NCI-H1436 (cell line): ENCODE measurements at places on chromosomes 2 and 18.

GRCh38 chr18:65761636-65762295, 11.0 kb downstream of the CDH7 start:
- DNase-seq, result no peak

- no peak for DNase-seq
Measured at GRCh38 chr2:69581774-69582581, 61.6 kb downstream of the AAK1 start.

- no peak for DNase-seq
Measured at GRCh38 chr2:96131813-96132745, 6.2 kb downstream of the ASTL start.

GRCh38 chr2:215726070-215726469, 287.3 kb downstream of the MREG start:
- DNase-seq, result no peak

- no peak for DNase-seq
Measured at GRCh38 chr2:52904355-52904891, 863.2 kb upstream of the CHAC2 start.

GRCh38 chr2:190682168-190682567, 33.3 kb downstream of the NAB1 start:
- DNase-seq, result no peak

DNA sequence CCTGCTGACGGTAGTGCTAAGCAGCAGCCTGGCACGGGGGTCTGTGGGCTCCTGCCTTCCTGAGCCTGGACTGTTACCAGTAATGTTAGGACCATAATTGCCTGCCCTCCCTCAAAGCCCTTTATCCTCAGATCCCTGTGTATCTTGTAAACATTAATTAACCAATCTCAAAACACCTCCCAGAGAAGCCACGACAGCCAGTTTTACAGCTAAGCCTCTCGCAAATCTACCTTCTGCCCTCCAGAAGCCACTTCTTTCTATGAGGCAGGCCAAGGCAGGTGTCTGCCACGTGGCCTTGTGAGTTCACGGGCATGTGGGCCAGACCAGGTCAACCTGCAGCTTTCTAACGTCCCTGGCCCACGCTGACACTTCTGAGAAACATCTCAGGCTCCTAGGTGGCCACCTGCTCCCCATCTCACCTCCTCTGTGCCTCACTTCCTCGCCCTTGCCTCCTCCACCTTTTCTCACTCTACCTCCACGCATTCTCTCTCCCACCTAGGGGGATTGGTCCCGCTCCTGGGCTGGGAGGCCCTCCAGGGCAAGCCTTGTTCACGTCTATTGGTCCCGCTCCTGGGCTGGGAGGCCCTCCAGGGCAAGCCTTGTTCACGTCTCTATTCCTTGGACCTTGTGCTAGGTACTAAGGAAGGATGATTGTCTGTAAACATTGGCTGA, 64.3 kb downstream of the EDAR start:
- no peak for DNase-seq

- no peak for DNase-seq
Measured at GRCh38 chr2:80058562-80058961, 246.0 kb downstream of the LRRTM1 start.

GRCh38 chr2:11344956-11345677, 681 bp upstream of the ROCK2 start:
- DNase-seq, result no peak

GRCh38 chr2:178756843-178757242, 50.4 kb downstream of the TTN start:
- no peak for DNase-seq

GRCh38 chr2:119112230-119112629, 46.3 kb downstream of the C1QL2 start:
- DNase-seq, result no peak

- DNase-seq, result peak; percentile 5
Measured at GRCh38 chr2:237922641-237923361, 44.0 kb upstream of the UBE2F start.

GRCh38 chr2:150247481-150247880, 240.0 kb downstream of the RND3 start:
- no peak for DNase-seq

DNA sequence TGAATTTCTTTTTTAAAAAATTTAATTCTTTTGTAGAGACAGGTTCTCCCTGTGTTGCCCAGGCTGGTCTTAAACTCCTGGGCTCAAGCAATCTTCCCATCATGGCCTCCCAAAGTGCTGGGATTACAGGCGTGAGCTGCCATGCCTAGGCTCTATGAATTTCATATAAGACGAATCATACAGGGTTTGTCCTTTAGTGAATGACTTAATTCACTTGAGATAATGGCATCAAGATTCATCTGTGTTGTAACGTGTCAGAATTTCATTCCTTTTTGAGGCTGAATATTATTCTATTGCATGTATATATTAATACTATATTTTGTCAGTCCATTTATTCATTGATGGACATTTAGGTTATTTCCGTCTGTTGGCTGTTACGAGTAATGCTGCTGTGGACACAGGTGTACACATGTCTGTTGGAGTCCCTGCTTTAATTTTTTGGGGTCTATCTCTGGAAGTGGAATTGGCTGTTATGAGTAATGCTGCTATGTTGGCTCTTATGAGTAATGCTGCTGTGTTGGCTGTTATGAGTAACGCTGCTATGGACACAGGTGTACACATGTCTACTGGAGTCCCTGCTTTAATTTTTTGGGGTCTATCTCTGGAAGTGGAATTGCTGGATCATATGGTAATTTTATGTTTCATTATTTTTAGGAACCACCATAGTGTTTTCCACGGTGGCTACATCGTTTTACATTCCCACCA, 210.6 kb downstream of the CAMKMT start:
- no peak for DNase-seq

- DNase-seq, result no peak
Measured at GRCh38 chr2:43541165-43541564, 54.7 kb downstream of the THADA start.

- DNase-seq, result no peak
Measured at GRCh38 chr2:80102026-80102425, 202.5 kb downstream of the LRRTM1 start.

DNA sequence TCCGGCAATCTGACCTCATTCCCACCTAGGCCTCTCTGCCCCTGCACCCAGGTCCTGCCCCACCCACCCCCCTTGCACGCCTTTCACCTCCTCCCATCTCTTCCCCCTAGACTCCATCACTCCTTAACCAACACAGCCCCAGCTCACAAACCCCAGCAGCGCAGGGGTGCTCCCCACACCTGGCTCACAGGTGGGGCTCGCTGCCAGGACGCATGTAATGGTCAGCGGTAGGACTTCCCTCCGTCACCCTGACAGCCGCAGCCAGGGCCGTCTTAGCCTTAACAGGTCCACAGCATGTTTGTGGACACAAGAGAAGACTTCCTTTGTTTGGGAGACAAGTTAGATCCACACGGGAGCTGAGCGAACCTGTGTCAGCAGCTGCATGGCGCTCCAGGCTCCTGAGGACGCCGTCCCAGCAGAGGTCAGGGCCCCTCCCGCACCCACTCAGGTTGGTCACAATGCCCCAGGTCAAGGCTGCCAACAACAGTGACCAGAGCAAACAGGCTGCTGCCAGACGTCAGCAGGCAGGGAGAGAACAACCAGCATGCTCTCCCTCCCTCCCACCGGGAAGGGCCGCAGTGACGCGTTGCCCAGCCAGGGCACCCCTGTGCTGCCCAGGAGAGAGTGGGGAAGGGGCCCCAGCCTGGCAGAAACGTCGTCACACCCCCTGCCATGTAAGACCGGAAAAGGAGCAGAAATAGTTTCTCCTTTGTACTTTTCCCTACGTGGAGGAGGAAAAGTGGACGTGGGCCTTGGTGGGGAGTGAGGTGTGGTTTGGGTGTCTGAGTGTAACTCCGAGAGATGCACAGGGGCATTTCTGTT, 68.0 kb downstream of the PXDN start:
- no peak for DNase-seq

- DNase-seq, result no peak
Measured at GRCh38 chr2:201980389-201980821, 53.2 kb upstream of the FZD7 start.
